ENCODE measurements at places on chromosomes 6 and 20. TPM values are rescaled to one million over a fixed set of nuclear protein-coding genes. Genes with fewer than 3 reads are reported as not detected.
A peak's percentile ranks its signal among the peaks of the same experiment; 100 is the strongest.

DNA sequence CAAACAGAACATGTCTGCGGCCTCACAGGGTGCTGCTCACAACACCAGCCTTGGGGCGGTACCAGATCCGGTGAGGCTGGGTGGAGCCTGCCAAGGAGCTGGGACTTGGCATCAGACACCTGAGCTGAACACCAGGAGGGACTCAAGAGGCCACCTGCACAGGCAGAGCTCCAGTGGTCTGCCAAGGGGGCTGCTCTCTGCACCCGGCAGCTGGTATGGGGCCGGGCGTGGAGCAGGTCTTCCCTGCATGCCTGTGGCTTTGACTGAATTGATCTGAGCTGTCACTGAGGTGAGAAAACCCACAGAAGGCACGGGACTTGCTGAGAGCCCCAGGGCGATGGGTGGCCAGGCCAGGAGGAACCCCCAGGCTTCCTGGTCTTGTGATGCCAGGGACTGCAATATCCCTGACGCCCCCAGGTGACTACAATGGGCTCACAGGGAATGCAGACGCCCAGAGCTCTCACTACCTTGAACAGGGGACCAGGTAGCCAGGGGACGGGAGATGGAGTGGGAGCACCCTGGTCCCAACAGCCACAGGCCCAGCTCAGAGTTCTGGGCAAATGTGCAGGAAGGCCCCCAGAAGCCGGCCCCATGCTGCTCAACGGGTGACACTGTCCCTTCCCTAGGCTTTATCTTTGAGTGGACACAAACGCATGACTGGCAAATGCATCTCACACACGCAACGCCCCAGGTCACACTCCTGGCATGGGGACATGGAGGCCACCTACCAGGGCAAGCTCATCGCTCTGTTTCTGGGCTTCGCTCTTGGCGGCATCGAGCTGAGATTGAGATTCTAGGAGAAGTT is 48.2 kb downstream of the DSTN start:
- DNase-seq, result no peak

RIN2 gene
- 5.5 TPM for total RNA-seq

GRCh38 chr6:129507059-129507807 is 202.7 kb downstream of the ARHGAP18 start:
- DNase-seq, result no peak

STX11 gene
- total RNA-seq, result 0.06 TPM

- peak; percentile 94 for DNase-seq
Measured at GRCh38 chr20:38033330-38034107, at the start of the genes RPRD1B and TTI1. TSS of gene RPRD1B (plus strand) at chr20:38033746. CDS start at chr20:38033948, 202 bp downstream. TSS of gene TTI1 (minus strand) at chr20:38033456. CDS start at chr20:38013816, 19,640 bp downstream.

DNA sequence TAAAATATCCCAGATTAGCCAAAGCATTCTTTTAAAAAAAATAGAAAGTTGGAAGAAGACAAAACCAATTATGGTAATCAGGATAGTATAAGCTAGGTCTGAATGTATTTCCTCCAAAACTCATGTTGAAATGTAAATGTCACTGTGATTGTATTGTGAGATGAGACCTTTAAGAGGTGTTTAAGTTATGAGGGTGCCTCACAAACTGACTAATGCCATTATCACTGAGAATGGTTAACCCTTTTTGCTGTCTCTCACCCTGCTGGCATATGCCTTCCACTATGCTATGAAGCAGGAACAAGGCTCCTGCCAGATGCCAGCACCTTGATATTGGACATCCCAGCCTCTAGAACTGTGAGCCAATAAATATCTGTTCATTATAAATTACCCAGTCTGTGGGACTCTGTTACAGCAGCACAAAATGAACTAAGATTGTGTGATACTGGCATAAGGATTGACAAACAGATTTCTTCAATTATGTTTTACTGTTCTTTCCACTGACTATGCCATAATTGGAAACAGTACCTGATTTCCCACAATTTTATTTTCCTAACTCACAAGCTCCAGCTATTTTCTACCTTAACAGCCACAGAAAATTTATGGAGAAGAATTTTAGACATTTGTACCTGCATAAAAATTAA is 63.8 kb downstream of the IBTK start:
- no peak for DNase-seq

SLPI gene
- total RNA-seq, result not detected

GRCh38 chr6:116354236-116354635 is 16.5 kb upstream of the DSE start:
- DNase-seq, result no peak

- DNase-seq, result no peak
Measured at GRCh38 chr6:41332241-41332640, 3.2 kb upstream of the NCR2 start.

DNA sequence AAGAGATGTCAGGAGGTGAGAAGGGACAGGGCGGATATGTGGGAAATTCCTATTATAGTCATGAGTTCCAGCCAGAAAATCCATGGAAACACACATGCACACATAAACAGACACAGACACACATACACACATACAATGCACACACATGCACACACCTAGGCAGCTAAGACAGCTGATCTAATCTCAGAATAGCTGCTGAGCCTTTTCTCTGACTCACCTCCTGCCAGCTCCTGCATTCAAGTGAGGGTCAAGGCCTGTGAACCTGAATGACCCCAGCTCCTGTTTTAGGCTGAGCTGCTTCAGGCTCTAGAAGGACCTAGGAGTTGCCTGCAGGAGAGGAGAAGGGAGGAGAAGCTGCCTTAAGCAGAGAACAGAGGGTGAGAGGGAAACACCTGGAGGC is 21.6 kb upstream of the RAET1L start:
- DNase-seq, result no peak

NT5E gene
- not detected for total RNA-seq

- DNase-seq, result no peak
Measured at GRCh38 chr20:57761413-57761734, 51.6 kb upstream of the PMEPA1 start.

CCN2 gene
- 54.5 TPM for total RNA-seq

DNA sequence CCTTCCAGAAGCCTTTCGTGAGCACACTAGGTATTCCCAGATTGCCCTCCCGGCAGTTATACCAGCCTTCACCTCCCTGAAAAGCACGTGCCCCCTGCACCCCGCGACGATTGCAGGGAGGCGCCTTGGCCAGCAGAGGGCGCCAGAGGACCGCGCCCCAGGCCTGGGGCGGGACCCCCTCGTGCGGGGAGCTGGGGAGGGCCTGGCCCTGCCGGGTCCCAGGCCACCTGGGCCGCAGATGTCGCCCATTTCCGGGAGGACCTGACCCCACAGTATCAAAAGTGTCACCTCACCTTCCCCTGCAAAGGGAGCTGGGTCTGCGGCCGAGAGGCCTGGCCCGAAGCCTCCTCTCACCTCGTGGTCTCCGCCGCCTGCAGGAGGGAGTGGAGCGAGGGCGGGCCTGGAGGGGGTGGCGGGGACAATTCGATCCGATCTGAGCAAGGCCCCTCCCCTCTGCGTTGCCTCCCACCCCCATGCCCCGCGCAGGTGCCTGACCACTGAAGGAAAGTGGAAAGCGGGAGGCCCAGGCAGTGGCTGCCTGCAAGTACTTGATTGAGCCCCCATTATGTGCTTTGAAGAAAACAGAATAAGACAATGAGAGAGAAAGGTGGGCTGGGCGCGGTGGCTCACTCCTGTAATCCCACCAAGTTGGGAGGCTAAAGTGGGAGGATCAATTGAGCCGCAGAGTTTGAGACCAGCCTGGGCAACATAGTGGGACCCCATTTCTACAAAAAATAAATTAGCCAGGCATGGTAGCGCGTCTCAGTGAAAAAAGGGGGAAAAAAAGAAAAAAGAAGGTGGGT is 3.5 kb upstream of the SNAI1 start:
- peak; percentile 88 for DNase-seq

GRCh38 chr6:108083349-108083748 is 8.8 kb upstream of the OSTM1 start:
- no peak for DNase-seq

HSPA1L gene
- 1.2 TPM for total RNA-seq

DNA sequence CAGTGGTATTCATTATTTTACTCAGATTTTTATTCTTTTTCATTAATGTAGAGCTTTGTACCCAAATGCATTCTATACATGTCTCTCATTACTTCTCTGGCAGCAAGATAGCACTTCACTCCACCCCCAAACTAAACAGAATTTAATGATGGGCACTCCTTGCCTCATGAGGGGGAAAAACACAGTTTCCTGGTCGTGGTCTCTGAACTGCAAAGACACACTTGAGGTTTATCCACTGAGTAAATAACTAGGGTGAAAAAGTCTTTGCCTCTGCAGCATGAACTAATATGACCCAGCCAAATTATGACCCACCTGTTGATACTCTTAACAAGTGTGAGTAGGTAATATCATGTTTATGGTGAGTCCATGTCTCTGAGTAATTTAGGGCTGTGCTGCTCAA is 785.2 kb upstream of the FLRT3 start:
- no peak for DNase-seq

- no peak for DNase-seq
Measured at GRCh38 chr6:161647234-161647633, 373.4 kb upstream of the AGPAT4 start.

OPRL1 gene
- total RNA-seq, result 3.3 TPM

SLC18B1 gene
- total RNA-seq, result 5.1 TPM

DNA sequence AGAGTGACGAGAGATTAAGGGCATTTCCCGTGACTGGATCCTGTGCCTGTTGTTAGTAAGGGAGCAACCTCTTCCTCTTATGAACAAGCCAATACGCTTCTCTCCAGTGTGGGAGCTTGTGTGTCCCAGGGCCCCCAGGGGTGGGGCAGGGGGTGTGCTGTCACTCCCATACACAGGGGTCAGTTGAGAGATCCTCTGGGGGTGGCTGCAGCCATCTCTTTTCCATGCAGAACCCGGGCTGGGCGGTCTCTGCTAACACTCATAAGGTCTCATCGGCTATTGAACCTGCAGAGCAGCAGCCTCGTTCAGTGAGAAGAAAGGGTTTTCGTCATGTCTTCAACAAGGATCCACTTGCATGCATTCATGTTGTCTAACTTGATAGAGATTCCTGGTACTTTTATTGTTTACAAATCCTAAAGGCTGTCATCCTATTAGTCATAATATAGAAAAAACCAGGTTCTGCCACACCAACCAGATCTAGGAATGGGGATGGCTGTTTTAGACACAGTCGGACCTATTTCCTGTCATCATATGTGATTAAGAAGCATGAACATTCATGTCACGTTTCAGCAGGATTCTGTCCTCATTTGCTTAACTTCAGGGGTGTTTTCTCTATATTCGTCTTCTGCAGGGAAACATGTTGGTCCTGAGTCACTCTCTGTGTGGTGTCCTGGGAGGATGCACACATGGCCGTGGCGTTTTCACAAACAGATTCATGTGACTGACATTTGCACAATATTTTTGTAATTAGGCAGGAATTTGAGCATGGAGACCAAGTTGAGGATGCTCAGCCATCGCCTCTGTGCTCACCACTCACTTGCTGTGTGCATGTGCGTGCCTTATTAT is 13.3 kb upstream of the THBS2 start:
- no peak for DNase-seq

GRCh38 chr6:110756817-110757216 is 58.5 kb downstream of the CDK19 start:
- DNase-seq, result peak; percentile 18

DNA sequence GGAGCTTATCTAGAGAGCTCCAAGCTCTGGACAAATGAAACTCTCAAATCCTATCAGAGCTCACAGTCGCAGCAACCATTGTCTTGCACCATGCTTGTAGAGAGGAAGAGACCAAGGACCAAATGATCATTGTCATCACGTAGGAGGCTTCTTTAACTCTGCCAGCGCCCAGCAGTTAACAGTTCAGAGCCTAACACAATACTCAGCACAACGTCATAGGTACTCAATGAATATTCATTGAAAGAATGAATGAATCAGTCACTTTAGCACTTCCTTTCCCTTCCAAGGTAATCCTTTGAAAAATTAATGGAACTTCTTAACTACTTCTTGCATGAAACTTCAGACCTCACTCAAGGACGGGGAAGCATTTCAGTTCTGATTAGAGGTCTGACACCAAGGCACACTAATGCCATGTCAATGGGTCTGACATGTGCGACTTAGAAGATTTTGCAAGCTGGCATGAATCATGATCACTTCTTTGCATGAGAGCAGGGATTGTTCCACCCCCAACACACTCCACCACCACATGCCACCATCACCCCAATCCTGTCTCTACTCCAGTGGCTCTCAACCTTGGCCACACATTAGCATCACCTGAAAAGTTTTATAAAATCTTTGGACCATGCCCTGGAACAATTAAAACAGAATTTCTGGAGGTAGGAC is 45.1 kb downstream of the KHDC1L start:
- DNase-seq, result no peak

DNA sequence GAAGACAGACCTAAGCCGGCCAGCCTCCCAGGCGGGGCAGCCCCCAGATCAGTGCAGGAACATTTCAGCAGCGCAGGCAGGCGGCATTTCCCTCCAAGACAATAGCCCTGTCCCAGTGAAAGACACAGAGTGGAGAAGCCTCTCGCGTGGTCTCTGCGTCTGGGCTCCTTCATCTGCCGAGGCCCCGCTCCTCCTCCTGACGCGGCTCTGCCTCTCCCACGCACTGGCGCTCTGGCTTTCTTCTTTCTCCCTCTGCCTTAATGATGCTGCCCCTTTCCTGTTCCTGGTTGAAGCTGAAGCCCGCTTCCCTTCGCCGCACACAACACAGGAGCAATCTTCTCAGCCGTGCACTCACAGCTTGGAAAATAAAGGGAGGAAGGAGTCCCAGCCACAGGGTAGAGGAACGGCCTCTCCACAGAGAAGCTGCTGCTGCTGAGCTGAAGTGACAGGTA is 347.5 kb downstream of the CDH4 start:
- peak; percentile 35 for DNase-seq

DNA sequence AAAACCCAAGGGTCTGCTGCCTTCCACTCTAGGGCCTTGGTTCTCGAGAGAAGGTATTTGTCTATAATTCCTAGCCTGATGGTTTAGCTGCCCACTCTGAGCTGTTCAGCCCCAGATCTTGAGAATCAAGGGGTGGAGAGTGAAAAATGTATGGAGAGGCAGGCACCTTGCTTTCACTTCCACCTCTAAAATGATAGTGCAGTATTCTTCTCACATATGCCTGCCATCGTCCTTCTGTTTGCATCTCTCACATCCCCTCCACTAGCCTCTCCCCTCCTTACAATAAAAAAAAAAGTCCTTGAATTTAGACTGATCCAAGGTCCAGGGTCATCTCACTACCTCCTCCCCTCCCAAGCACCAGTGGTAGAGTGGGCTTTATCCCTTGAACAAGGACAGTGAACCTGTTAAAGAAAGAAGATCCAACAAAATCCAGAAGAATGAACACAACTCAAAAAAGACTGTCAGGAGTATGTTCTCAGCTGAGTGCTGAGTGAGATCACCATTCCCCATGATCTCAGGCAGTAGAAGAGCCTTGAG is 104.2 kb downstream of the HIVEP1 start:
- DNase-seq, result no peak

DNA sequence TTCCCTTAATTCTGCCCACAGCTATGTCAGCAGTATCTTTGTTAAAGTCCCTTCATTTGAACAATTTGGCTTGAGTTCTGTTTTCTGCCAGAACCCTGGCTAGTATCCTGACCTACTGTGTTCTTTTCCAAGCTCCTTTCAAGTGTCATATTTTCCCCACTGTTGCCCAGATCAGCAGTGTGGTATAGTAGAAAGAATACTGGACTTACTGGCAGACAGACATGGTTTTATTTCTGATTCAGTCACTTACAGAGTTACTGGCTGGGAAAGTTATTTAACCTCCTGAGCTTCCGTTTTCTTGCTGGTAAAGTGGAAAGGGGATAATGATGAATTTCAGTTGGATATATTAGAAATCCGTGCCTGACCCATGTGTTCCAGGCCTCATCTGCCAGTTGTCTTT is 39.8 kb upstream of the RAB23 start:
- no peak for DNase-seq

UBE2C gene
- total RNA-seq, result 325 TPM

SLC32A1 gene
- 0.04 TPM for total RNA-seq

- DNase-seq, result peak; percentile 59
Measured at GRCh38 chr6:112253841-112254816, at the start of gene LAMA4. TSS of gene LAMA4 (minus strand) at chr6:112254567. CDS start at chr6:112254150, 417 bp downstream.

Measured in neural progenitor cell (in vitro differentiated cells).